ENCODE measurements at places on chromosomes 1 and 21. TPM values are rescaled to one million over a fixed set of nuclear protein-coding genes. Genes with fewer than 3 reads are reported as not detected.

KCND3 gene
- total RNA-seq = not detected

SPRR2E gene
- not detected for total RNA-seq

SLAMF9 gene
- not detected for total RNA-seq

AGO4 gene
- 8.5 TPM for total RNA-seq

MAN1C1 gene
- total RNA-seq = 17.9 TPM

FCRL6 gene
- 0.76 TPM for total RNA-seq

PTPN14 gene
- 0.21 TPM for total RNA-seq

KIRREL1 gene
- not detected for total RNA-seq

- DNase-seq = no peak
These were observed 287.6 kb downstream of the AKT3 start for GRCh38 chr1:243562473-243562872.

GRCh38 chr21:44416193-44416592, 39.1 kb upstream of the LRRC3 start:
- no peak for DNase-seq

GRCh38 chr1:29395736-29396437, 159.6 kb downstream of the PTPRU start:
- no peak for DNase-seq

DNA sequence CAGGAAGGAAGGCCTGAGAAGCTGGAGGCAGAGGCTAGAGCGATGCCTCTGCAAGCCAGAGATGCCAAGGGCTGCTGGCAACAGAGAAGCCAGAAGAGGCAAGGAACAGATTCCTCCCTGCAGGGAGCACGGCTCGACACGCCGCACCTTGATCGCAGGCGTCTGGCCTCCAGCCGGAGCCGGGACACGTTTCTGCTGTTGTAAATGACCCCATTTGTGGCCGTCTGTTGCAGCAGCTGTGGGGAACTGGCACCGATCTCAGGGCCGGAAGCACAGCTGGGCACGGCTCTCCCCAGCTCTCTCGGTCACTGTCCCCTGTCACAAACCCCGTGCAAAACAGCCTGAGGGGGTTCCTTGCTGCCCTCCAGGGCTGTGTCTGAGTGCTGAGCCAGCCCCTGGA, 59.6 kb downstream of the SIK1 start:
- DNase-seq = no peak

- DNase-seq = no peak
These were observed 32.2 kb upstream of the FCRL3 start for GRCh38 chr1:157732755-157733154.

DNA sequence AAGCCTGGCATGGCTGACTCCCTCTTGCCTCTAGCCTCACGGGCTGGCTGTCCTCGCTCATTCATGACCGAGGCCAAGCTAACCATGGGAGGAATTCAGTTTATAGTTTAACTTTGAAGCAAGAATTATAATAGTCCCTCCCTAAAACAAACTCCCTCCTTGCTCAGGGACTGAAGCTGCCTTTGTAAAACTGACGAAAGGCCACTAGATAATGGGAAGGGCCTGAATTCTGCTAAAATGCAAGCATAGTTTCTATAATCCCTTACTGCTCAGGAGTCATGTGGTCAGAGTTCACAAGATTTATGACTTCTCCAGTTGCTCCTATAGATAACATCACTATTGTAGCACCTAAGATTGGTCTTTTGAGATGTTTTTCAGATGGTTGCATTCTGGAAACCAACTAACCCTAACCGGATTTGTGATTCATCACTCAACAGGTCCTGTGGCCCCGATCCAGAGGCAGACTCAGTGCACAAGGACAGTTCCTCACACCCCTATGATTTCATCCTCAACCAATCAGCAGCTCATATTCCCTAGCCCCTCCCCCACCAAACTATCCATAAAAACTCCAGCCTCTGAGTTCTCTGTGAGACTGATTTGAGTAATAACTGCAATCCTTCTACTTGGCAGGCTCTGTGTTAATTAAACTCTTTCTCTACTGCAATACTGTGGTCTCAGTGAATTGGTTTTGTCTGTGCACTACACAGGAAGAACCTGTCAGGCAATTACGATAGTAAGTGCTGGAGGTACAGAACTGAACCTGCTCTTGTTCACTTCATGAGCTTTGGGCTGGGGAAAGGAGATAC, 26.4 kb downstream of the HHIPL2 start:
- no peak for DNase-seq

GRCh38 chr1:112646225-112646624, 26.6 kb downstream of the CAPZA1 start:
- DNase-seq = no peak

GRCh38 chr1:47627471-47628370, 189.9 kb downstream of the FOXD2 start:
- DNase-seq = no peak

DNA sequence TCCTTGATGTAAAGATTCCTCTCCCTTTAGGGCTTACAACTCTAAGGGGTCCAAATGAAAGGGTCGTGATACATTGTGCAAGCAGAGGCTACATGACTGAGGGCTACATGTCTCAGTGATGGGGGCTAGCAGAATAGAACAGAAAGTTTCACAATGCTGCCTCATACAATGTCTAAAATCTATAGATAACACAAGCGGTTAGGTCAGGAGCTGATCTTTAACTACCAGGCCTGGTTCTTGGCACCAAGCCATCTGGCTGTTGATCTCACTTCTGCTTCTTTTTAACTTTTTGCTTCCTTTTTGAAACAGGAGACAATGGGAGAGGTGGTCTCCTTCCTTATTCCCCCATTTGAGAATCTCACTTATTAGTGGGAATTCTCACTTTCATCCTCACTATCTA, 710.2 kb downstream of the AMY1C start:
- DNase-seq = no peak

DNA sequence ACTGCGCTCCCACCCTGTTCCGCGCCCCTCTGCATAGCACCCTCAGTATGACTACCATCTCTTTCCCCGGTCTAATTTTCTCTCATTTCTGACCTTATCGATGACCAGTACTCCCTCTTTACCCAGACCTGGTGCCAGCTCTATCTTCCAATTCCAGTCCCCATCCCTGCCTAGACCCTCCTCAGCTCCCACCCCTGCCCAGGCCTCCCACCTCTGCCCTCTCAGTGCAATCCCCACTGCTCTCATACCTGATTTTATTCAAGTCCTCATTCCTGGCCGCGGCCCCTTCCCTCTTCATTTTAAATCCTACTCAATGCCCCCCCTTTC, 1.3 kb downstream of the USP24 start:
- DNase-seq = peak; percentile 49

- no peak for DNase-seq
These were observed 84.2 kb upstream of the DISP3 start for GRCh38 chr1:11394592-11395245.

DNA sequence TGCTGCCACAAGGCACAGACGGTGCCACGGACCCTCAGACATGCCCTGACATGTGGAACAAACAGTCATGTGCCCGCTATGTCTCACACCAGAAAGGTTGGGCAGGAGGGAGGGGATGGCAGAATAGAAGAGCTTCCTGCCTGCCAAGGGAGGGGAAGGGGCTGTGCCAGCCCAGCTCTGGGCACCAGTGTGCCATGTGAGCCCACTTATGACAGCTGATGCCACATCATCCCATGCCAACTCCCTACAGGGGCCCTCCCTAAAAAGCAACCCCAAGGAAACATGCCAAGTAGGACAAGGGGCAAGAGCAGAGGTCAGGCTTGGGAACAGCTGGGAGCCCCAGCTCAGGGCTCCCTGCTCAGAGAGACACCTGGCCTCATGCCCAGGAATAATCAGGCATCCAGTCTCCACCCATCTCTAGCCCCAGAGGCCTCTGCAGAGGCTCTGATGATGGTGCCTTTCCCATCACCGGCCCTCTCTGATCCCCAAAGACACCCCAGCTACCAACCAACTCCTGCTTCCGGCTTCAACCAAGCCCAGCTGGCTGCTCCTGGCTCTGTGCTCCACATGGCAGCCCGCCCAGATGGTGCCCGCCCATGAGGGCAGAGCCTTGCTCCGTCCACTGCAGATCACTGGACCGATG, 10.3 kb downstream of the ADGRB2 start:
- no peak for DNase-seq

- DNase-seq = no peak
These were observed 57.9 kb upstream of the FMOD start for GRCh38 chr1:203408486-203409481.

DNA sequence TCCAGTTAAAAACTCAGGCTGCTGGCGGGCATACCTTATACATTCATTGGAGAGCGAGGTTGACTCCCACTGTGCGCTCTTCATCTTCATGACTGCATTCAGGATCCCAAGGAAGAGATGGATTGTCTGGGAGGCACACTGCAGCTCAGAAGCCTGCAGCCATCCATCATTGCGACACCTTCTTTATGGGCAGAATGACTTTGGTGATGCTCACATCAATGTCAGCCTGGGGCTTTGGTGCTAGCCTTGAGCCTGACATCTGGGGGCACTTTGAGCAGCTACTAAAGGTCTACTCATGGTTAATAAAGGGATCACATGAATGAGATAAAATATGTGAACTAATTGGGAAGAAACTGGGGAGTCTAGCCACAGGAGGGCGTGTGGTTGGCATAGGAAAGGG, 229.3 kb downstream of the PRDM2 start:
- DNase-seq = no peak

GRCh38 chr1:165928075-165928731, 100.8 kb downstream of the UCK2 start:
- DNase-seq = peak; percentile 70

DNA sequence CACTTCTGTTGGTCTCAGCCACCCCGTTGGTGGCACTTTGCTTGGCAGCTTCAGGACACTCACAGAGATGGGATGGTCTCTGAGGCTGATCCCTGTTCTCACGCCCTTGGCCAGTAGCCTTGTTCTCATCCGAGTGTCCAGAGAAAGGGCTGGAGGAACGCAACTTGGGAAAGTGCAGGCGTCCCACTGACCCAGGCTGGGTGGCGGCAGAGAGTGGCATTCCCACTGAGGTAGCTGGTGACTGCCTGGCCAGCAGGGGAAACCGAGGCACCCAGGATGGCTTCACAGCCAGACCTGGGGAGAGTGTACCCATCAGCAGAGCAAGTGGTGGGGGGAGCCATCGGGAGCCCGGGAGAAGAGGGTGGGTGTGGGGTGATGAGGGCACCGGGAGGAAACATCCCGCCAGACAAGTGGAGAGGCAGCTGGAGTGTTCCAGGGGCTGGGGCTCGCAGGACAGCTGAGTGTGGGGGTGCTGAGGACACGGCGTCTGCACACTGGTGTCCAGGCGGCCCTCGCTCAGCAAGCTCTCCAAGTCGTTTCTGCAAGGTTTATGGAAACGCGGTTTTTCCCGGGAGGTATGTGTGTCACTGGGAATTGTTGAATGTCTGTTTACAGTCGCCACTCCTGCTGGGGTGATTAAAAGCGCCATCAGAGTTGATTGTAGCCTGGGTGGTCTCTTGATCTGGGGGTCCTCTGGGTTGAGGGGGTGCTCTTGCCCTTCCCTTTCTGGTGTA, 97.8 kb downstream of the SIK1 start:
- DNase-seq = no peak

DNA sequence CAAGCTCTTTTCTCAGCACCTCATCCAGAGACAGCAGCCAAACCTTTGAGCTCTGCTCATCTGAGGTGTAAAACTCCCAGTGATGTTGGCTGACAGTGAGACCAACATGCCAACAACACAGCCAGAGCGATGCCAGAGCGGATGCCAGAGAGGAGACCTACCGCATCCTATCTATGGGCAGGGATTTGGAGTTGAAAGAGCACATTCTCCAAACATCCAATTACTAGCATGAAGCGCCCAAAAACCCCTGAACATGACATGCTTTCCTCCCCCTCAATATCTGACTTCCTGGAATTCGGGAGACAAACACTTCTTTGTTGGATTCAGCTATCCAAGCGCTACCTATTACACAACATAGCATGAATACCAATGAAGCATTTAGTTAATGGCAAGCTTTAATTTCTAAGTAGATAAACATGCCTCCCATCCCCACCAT, 23.1 kb upstream of the PAXBP1 start:
- DNase-seq = no peak

GRCh38 chr1:148162363-148162762, 10.3 kb upstream of the NBPF11 start:
- no peak for DNase-seq

DNA sequence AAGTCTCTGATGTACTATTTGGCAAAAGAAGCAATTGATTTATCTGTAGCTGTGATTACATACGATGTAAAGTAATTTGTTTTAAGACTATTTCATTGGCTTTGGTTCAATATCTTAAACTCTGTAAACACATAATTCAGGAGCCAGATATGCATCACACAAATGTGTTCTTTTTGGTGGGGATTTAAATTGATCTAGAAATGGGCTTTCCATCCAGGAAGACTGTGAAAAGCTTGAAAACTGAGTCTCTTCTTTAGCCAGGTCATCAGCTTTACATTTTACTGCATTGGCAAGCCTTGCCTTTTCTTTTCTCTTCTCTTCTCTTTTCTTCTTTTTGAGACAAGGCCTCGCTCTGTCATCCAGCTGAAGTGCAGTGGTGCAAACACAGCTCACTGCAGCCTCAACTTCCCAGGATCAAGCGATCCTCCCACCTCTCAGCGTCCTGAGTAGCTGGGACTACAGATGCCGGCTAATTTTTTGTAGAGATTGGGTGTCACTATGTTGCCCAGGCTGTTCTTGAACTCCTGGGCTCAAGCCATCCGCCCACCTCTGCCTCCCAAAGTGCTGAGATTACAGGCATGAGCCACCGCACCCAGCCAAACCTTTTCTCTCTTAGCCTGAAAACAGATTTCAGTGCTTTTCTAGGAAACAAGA, 1.4 kb downstream of the RCAN3 start:
- DNase-seq = peak; percentile 26

DNA sequence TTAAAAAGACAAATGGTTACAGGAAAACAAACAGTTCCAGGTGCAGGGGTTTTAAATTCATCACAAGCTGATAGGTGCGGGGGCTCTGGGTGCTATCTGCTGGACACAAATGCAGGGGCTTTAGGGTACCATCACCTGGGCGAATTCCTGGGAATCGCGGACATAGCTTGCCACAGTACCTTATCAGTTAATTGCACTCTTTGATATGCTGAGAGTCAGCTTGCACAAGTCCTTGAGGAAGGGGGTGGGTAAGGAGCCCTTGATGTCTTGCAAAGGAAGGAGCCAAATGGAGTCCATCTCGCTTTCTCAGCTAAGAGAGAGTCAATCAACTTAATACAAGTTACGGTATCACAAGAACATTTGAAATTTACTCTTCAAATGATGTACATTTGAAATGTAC, 25.4 kb upstream of the TMEM54 start:
- DNase-seq = no peak

DNA sequence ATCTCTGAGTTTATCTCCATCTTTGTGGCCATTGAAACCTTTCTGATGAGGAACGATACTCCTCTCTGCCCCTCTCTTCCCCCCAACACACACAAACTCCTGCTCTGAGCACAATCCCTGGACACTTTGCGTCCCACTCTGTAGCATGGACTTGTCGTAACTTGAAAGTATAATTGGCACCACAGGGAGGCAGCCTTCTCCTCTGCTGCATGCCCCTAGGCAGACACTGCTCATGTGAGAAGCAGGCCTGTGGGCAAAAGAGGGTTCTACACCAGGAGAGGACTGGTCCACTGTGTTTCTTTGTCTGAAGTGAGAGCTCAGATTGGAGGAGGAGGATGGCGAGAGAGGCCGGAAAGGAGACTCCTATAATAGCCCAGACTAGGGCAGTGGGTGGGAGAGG, 3.8 kb upstream of the PARS2 start:
- no peak for DNase-seq

Data from activated CD8-positive, alpha-beta T cell treated with anti-CD3 and anti-CD28 coated beads, Interleukin-2, amount 10 ng/mL, durations not matched to agents 7 days and 5 days (primary cell).